ENCODE measurements at places on chromosomes 4 and X.

GRCh38 chrX:155028877-155029291 lies 2.2 kb downstream of the FUNDC2 start:
- DNase-seq: no peak

- no peak for DNase-seq
Observed at GRCh38 chrX:22912616-22913015, 87.1 kb upstream of the DDX53 start.

DNA sequence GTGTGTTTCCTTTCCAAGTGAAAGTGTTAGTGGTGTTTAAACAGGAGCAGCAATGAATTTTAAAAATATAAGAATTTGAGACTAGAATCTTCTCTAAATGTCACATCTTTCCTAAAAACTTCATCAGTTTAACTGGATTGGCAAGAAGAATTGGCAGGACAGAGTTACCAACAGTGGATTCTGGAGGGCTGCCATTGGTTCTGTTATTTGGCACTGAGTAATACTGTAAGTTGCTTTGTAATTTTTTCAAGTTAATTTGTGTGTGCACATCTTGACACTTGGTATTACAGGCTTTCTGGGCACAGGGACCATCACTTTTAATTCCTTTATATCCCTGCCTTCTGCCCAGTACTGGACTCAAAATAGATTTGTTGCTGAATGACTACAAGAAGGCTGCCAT lies 4.5 kb upstream of the GPRIN3 start:
- no peak for DNase-seq

- no peak for DNase-seq
Observed at GRCh38 chrX:70577442-70577841, 132.8 kb downstream of the DLG3 start.

DNA sequence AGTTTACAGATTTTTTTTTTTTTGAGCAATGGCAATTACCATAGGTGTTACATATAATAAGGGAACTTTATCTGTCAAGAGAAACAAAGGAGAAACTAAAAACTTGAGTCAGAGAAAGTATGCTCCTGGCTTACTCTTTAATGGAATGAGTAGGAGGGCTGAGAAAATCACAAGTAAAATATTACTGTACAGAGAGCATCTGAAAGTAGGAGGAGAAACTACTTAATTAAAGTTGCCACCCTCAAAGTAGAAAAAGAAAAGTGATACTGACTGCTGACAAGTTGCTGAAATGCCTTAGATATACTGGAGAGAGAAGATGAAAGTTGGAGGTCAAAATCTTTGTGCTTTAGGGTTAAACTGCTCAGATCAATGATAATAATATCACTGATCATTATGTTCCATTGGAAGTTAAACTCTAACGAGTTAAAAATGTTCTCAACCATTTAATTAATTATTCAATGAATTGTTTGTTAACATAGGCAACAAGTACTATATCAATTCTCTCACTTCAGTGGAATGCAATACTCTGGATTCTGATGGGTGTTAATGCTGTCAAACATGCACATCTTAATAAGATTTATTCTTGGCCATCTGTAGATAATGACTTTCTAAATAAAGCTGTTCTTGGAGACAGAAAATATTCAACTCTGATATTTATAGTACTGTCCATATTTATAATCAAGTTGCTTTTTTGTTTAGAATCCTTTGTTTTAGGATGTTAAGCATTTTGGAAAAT lies 61.2 kb upstream of the CAMK2D start:
- DNase-seq: no peak

DNA sequence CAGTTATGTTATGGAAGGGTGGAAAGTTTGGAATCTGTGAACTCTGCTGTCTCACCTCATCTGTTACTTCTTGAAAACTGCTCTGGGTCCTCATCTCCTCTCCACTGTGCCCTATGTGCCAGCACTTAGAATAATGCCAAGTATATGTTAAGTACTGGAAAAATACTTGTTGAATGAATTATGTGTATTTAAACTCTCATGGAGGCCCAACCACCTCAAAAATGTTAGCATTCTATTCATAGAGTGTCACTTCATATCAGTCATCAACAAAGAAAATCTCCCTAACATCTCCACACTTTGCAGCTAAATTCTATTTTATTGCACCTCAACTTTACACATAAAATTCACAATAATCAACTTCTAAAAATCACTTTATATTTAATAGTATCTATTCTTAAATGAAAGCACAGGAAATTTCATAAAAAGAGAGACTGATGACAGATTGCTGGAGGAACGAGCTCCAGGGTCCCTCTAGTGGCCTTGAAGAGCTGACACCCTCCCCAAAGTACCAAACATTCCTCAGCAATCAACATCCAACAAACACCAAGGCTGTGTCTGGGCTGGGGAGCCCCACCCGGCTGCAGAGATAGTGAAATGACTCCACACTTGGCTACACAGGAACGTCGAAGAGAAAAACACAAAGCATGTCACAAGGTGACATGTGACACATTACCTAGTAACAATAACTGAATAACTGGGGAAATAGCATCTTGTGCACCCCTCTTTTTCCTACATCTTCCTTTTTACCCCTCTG lies 45.8 kb downstream of the SLC39A8 start:
- no peak for DNase-seq

- DNase-seq: no peak
Observed at GRCh38 chrX:151515237-151515636, 48.2 kb upstream of the PASD1 start.

DNA sequence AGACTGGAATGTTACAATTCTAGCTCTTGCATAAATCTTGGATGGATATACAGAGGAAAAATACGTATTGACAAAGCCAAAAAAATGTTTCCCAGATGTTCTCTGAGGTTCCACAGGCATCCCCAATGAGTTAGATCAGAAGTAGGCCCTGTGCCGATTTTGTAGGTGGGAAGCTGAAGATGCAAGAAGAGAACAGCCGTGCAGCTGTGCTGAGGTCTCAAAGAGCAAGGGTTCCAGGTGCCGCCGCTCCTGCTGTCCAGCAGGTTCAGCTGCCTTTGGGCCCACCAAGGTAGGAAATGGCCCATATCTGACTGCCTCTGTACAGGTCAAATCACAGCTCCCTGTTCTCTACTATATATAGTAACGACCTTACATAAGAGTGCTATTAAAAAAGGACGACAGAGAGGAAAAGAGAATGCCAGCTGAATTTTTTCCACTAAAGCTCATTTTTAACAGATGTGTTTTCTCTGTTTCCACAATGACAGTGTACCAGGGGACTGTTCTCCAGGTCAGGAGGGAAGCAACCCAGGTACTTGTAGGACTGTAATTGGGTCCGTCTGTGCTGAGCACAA lies 155.6 kb downstream of the CBR4 start:
- DNase-seq: no peak

DNA sequence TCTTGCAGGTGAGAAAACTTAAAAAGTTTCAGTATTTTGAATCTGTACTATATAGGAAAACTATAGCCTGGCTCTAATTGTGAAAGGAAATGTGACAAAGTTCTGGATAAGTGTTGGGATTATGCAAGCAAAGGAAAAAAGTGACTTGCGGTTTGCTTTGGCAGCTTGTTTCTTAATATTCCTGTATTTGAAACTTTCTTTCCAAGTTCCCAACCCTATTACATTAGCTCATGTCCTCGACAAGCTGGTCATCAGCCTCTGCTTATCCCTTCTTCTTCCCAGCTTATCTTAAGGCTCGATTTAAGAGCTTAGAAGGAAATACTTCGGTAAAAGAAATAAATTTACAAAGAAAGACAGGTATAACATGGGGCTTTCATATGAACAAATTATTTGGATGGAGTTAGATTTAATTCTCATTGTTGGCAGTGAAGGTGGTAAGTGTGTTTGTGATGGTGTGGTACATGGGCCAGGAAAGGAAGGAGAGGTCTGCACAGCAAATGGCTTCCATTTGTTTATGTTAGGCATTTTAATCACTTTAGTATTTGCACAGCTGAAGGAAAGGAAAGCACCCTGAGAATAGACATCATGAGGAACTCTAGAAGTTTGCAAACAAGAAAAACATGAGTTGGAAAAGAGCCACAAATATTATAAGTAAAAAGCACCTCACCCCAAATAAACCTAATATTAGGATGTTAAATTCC lies 5.1 kb upstream of the MYOZ2 start:
- no peak for DNase-seq

DNA sequence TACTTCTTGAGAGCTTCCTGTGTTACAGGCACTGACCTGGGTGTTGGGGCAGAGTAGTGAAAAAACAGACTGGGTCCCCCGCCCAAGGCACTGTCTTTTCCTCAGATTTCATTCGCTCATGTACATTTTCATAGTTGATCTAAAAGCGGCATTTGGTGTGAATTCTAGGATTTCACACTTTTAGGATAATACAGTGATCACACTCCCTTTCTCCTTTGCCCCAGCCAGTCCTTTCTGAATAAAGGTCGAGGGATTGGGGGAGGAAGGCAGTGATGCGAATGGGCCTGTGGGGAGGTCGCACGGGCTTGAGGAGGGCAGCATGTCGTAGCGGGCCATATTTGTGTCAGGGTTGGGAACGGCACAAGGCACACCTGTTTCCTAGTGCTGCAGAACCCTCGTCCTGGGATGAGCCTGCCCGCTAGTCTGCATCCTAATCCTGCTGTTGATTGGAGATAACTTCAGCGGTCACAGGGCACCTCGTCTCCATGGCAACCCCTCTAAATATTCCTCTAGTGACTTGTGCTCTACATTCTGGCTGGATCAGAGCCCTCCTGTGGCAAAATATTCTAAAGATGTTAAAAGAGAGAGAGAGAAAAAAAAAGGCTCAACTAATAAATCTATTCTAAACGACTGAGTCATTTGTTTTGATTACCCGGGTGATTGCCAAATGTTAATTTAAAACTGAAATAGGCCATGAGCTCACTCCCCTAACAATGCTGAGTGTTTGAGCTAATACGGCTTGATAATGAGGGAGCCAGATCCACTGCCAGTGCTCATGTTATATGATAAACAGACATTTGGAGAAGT lies 21.8 kb downstream of the FHL1 start:
- DNase-seq: no peak

DNA sequence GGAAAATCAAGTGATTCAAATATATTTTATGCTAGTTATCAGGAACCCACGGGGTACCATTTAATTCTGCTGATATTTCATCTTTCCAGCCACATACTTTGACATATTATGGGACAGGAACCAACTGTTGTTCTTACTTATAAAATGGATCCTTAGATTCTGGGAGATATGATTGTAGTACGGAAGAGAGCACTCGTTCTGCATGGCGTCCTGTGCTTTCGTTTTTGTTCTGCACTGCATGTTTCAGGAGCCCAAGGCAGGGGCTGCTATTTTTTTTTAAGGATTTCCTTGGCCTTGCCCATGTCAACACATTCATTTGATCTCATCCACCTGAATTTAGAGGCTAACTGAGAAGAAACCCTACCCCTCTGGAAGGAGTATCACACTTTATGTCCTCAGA lies 245.5 kb upstream of the TLL1 start:
- no peak for DNase-seq

DNA sequence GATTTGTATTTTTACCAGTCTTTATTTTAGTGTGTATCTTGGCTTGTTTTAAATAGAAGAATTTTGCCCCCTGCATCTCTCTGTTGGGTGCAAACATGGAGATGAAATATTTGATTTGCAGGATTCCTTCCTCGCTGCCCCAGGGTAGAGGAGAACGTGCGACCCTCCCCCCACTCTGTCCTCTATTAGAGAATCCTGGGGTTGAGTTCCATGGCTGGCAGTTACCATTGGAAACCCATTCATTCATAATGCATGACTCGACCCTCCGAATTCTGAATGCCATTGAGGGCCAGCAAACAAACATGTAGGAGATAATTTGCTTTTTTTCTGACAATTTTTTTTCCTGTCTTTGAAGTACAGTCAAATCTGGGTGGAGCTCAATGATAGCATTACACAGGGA lies 53.7 kb downstream of the TRIM2 start:
- no peak for DNase-seq

DNA sequence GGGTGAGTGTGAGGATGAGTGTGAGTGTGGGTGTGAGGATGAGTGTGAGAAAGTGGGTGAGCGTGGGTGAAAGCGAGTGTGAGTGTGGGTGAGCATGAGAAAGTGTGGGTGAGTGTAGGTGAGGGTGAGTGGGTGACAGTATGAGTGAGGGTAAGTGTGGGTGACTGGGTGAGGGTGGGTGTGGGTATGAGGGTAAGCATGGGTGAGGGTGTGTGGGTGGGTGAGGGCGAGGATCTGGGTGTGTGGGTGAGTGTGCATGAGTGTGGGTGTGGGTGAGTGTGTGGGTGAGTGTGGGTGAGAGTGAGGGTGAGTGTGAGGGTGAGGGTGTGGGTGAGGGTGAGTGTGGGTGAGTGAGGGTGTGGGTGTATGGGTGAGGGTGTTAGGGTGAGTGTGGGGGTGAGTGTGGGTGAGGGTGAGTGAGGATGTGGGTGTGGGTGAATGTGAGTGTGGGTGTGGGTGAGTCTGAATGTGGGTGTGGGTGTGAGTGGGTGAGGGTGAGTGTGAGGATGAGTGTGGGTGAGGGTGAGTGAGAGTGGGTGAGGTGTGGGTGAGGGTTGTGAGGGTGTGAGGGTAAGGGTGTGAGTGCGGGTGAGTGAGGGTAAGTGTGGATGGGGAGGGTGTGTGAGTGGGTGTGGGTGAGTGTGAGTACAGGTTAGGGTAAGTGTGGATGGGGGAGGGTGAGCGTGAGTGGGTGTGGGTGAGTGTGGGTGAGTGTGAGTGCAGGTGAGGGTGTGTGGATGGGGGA lies 48.9 kb downstream of the ING2 start:
- DNase-seq: no peak

DNA sequence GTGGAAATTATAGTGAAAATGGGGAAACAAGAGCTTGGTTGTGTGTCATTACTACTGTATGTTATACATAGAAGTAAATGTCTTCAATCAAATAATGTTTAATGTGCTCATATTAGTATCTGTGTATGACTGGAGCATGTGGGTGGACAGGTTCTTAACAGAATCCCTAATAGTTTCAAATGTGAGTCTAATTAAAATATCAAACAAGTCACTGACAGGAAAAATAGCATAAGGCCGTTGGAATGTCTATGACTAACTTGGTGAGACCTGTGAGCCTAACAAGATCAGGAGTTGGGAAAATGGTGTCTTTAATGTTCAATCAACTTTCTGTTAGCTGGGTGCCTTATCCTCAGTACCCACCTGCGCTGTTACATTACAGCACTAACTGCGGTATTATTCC lies 6.2 kb upstream of the CXCL3 start:
- no peak for DNase-seq

GRCh38 chr4:40685300-40685699 lies 55.6 kb upstream of the RBM47 start:
- no peak for DNase-seq

- no peak for DNase-seq
Observed at GRCh38 chr4:89193843-89194242, 82.5 kb downstream of the TIGD2 start.
